Forelimb muscle (tissue), 1 donor: ENCODE measurements at places on chromosomes 12 and 14. TPM values are rescaled to one million over a fixed set of nuclear protein-coding genes. Genes with fewer than 3 reads are reported as not detected.

DNA sequence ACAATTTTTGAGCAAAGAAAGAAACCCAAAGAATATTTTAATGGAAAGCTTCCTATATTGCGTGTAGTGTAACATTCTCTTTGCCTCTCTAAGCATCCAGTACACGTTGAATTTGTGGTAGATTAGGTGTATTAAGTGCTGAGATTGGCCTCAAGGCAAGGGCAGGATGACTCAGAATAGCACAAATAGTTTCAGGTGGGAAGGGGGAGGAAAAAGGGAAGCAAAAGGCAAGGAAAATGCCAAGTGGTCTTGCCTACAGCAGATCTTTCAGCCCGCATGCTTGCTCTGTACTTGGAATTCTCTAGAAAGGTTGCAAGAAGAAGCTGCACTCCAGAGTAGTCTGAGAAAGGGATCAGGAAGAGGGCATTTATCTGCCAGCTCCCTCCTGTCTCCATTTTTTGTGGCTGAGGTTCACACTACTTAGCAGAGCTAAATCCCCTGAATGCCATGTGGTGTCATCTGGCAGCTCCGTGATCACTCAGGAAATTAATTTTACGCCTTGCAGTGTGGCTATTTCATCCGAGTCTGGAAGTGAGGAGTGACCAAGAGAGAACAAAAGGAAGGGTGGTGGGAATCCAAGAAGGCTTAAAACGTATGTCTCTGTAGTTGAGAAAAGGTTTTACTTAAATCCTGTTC is 28.5 kb downstream of the CDKN1B start:
- no peak for DNase-seq

GRCh38 chr14:30385925-30386324 is 173.0 kb upstream of the G2E3 start:
- DNase-seq = no peak

DNA sequence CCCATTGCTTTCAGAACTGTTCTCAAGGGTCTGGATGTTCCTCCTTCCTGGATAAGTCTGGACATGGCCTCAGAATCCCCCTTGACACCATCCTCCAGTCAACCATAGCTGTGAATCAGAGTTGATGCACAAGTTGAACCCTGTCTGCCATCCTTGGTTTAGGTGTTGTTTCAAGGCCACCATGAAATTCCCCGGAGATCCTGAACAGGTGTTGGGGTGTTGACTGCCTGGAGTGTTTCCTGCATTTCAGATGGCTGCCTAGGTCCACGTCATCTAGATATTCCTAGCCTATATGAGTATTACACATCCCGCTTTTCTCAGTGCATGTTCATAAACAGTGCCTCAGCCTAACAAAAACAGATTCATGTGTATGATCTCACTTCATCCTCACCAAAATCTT is 86.7 kb upstream of the PWP1 start:
- no peak for DNase-seq

DNA sequence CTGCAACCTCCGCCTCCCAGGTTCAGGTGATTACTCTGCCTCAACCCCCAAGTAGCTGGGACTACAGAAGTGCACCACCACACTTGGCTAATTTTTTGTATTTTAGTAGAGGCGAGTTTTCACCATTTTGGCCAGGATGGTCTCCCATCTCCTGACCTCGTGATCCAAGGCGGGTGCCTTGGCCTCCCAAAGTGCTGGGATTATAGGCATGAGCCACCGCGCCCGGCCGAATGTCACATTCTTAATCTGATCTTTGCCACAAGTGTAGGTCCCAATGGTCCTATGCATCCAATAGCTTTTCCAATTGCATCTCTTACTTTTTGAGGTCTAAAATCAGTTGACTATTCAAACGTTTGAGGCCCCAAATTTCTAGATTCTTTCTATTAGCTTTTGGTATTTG is 676.0 kb downstream of the SLC16A7 start:
- DNase-seq = no peak

- DNase-seq = no peak
Observed at GRCh38 chr14:86505808-86506207, 975.9 kb downstream of the FLRT2 start.

DNA sequence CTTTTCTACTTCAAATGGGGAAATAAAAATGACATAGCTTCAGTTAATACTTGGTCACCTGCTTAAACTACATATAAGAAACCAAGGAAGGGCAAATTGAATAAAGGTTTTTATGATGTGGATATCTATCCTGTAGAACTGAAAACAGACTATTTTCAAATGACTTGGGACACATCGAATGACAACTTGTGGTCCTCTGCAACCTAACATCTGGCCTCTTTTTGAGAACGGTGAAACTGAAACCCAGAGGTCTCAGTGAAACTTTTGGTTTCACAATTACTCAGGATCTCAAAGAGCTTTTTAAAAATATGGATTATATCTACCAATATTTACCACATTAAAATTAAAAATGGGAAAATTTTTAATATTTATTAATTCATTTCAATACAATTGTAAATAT is 65.2 kb downstream of the PPP2R5E start:
- DNase-seq = peak; percentile 25

- DNase-seq = no peak
Observed at GRCh38 chr14:72946491-72946890, 20.2 kb downstream of the DCAF4 start.

DNA sequence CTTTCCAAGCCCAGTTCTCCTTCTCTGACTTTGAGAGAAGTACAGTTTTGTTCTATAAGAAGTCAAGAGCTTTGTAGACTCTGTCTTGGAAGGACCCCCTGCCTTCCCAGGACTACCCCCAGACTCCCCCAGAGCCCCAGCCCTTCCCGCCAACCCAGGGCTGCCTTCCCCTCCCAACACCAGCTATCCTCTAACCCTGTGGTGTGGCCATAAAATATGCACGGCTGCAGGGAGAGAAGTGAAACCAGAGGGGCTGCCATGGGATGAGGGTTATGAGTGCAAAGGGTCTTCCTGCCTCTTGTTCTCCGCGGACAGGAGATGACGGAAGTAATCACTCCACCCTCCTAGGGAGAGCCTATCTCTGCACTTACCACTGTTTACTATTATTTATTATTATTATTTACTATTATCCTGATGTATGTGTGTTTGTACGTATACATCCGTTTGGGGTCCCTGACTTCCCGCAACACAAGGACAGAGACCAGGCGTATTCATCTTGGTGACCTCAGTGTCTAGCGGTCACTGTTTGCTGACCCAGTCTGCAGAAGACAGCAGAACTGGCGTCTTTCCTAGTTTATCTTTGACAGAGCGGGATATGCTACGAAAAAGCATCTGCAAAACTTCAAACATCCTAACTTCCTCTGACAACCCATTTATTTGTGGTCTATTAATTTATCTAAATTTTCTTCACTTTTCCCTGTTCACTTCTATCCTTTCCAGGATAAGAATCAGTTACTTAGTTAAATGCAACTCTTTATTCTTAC is 3.5 kb upstream of the SCNN1A start:
- no peak for DNase-seq

DNA sequence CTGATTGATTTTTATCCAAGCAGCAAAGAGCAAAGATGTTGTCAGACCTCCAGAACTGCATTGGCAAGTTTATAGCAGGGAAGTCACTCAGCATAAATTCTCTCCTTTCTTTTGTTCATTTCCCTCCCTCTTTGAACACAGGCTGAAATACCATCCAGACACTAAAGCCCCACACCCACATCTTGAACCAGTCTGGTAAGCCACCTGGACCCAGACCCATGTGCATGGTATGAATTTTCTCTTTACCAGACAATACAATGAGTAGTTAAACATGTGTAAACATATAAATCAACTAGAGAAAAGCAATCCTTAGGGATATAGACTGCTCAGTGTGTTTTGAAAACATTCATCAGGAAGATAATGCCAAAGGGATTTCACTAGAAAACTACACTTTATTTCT is 488.3 kb upstream of the FLRT2 start:
- DNase-seq = no peak

DNA sequence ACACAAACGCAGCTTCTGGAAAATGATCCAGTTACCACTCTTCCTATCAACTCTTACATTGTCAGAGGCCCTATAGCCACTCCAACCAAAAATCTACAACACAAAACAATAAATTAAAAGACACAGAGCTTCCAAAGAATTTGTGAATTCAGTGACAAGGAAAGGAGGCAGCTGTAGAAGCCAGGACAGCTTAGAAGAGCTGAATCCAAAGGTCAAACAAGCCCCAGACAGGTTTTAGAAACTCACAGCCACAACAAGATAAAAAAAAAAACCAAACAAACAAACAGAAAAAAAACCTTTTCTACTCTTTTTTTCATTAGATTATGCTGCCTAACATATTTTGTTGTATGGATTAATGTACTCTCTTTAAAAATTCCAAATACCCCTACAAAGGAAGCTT is 94.4 kb downstream of the KIF21A start:
- DNase-seq = no peak

DNA sequence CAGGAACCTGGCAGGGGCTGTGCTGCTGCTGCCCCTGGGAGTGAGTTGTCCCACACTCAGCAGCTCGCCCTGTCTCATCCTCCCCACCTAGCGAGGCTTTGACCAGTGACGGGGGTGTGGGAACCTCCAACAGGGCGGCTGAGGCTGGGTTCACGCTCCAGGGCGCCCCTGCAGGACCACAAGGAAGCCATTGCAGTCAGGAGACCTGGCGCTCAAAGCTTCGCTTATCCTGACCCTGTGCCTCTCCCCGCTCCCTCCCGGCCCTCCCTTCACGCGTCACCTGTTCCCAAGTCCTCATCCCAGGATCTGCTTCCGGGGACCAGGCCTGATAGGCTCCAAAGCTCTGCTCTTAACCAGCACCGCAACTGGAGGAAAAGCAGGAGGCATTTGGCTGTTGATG is 272.0 kb upstream of the SFSWAP start:
- DNase-seq = no peak

- peak; percentile 76 for DNase-seq
Observed at GRCh38 chr12:55619354-55620138, 17.1 kb upstream of the OR10P1 start.

GRCh38 chr12:4771172-4771959 is 51.2 kb downstream of the GALNT8 start:
- DNase-seq = no peak

DNA sequence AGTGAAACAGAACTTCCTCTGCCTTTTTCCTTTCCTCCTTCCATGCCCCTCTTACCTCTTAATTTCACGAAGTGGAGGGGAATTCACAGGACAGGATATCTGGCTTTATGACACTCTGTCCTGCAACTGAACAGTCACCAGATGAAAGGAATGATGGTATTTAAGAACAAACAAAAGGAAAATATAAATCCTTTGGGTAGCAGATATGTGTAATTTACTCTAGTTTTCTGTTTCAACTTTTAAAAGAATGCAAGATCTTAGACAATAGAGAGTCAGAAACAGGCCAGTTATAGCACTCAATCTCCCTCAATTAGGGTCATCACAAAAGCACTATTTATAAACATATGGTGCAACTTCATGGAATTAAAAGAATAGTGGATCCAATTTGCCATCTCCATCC is 25.0 kb upstream of the HMGA2 start:
- DNase-seq = no peak

DNA sequence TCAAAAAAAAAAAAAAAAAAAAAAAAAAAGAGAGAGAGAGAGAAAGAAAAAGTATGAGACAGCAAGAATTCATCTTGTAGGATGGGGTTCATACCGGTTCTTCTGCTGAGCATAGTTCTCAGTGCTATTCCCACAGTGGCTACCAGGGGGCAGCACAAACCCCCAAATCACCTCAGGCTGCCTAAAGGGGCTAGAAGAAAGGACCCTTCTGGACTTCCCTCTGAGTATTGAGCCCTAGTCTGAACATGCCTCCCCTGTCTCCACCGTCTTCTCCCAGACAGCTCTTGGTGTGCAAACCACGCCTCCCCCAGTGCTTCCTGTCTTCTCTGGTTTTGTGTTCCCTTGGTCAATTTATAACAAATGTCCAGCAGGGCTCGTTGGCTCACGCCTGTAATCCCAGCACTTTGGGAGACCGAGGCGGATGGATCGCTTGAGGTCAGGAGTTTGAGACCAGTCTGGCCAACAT is 31.3 kb upstream of the SMUG1 start:
- peak; percentile 59 for DNase-seq

DNA sequence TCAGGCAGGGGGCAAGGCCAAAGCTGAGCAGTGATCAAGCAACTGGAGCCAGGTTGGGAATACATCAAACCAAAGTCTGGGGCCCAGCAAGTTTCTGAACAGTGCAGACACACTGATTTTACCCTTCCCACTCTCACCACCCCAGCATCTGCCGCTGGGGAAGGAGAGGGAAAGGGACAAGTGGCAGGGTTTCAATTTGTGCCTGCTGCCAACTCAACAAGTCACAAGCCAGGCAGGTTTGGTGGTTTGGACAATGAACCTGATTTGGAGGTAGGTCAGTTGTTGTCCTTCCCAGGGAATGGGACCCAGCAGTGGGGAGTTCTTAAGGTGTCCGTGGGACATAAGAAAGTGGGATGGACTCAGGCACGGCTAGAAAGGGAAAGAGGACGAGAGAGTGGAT is 151.9 kb upstream of the NOS1 start:
- no peak for DNase-seq

GRCh38 chr12:47808050-47808449 is 11.7 kb downstream of the HDAC7 start:
- DNase-seq = no peak

GRCh38 chr12:53532524-53533445 is 25.5 kb upstream of the NPFF start:
- no peak for DNase-seq

DNA sequence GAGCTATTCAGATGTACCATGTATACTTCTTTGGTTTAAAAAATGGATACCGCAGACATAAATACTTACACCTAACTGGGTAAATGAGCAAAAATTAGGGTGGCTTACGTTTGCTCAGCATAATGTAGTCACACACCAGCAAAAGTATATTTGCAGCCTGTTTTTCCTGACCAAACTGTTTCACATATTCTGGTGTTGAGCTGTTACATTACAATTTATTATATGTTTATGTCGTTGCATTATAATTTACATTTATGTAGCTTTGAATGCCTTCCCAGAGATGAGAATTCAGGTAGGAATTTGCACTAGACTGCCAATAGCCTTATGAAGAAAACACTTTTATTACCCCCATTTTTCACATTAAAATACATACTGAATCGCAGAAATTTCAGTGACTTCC is 183.3 kb downstream of the PTPRO start:
- no peak for DNase-seq

Gene KRT5
- 0.24 TPM for polyA plus RNA-seq

Gene SPTB
- polyA plus RNA-seq = 178 TPM

Gene KLRG1
- 3.9 TPM for polyA plus RNA-seq

Gene GPR65
- 0.39 TPM for polyA plus RNA-seq

Gene ACSS3
- polyA plus RNA-seq = 7.0 TPM

Gene CIROP
- polyA plus RNA-seq = not detected

Gene MYH6
- 7.0 TPM for polyA plus RNA-seq

Gene CLEC1B
- 0.19 TPM for polyA plus RNA-seq

Gene ERGIC2
- polyA plus RNA-seq = 56.2 TPM

Gene GUCY2C
- 0.16 TPM for polyA plus RNA-seq
